ENCODE measurements at places on chromosomes 3 and 15.

GRCh38 chr3:189419683-189420082 is 211.5 kb upstream of the TP63 start:
- no peak for DNase-seq

GRCh38 chr3:186311441-186311840 is 50.6 kb downstream of the DGKG start:
- DNase-seq: no peak

GRCh38 chr15:68650901-68651709 is 72.3 kb downstream of the CORO2B start:
- DNase-seq: peak; percentile 74

- DNase-seq: no peak
Measured at GRCh38 chr3:113079218-113079961, 88.6 kb downstream of the GTPBP8 start.

GRCh38 chr3:9718118-9718517 is 13.4 kb upstream of the BRPF1 start:
- DNase-seq: no peak

GRCh38 chr3:119536757-119537156 is 22.7 kb downstream of the CD80 start:
- no peak for DNase-seq

DNA sequence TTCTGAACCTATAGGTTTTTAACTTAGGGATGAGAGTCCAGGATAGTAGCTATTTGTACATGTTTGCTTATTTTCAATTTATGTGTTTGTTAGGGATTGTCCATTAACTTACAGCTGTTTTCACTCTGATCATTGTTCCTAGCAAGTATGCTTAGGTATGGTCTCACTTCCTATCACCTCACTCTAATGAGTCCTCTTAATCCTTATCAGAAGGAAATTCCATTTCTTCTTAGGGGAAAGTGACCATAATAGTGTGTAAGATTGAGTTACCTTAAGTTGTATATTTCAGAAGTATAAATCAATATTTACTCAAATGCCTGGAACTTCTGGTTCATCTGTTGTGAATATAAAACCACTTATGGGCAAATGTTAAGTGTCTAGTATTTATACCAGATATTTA is 53.0 kb downstream of the PIAS1 start:
- no peak for DNase-seq

DNA sequence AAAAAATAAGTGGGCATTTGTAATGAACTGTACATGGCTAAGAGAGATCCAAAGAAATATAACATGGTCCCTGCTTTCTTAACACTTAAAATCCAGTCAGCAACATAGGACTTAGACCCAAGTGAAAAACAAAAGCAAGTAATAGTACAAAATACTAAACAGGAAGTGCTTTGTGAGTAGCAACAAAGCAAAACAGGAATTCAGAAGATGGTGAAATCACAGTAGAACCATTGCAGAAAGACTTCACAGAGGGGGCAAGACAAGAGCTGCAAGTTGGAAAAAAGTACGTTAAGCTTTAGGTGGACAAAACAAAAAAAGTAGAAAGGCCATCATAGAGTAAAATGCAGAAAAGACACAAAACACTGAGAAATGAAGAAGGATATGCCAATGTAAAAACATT is 116.0 kb downstream of the TBC1D5 start:
- no peak for DNase-seq

DNA sequence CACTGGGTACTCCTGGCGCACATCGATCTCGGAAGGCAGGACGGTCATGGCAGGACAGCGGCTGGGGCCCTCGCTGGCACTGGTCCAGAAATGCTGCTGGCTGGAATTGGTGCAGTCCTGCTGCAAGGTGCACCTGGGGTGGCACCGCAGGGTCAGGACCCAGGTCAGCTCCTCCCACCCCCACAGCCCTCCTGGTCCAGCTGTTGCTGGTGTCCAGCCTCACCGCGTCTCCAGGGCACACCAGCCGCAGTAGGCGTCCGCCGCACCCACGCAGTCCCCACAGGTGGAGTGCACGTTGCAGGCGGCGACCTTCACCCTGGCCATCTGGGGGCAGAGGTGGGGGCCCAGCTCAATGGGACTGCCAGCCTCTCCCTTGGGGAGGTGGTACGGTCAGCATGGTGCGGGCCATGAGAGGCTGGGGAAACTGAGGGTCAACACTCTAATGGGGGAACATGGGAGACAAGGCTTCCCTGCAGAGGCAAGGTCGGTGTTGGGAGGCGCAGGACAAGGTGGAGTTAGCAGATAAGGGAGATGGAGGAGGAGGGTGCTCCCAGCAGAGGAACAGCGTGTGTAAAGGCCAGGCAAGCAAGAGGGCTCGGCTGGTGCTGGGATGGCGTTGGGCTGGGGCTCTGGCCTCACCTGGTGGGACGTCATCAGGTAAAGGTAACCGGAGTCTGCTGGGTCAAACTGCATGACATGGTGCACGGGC is 20.4 kb downstream of the PLXND1 start:
- no peak for DNase-seq

DNA sequence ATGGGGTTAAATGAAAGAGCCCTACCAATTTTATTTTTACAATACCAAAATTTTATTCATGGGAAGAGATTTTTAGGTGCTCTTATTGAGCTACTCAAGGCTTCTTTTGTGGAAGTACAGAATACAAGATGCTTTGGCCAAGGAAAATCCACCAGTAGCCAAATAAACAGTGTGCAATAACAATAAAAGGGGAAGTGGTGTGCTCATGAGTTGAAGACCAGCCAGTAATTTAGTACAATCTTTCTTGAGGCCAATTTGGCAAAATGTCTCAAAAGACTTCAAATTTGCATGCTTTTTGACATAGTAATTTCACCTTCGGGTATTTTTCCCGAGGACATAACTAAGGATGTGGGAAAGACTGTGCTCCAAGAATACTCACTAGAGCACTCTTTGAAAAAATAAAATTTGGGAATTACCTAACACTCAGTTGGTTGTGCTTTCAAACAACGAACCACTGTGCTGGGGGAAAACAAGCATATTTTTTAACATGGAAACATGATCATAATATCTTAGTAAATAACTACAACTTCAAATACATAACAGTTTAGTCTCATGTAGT is 294.0 kb downstream of the DIPK2A start:
- DNase-seq: no peak

DNA sequence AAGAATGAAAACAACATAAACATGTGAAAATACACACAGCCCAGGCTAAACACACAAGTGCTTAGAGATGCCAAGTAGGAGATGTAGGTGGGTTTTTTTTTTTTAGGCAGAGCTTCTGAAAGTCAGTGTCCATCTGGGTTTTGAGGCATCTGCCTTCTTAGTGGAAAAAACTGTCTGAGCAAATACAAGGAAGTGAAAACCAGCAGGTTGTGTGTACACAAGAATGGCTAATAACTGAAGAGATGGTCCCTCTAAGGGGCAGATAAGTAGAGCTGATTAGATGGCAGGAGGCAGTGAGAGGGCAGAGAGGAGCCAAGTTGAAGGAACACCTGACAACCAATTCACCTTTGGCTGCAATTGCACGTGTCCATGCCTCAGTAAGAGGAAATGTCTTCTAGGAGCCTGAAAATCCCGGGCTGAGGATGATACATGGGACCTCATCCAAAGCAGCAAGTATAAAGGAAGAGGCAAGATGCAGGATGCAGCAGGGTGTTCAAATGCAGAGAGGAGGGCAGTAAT is 34.9 kb downstream of the CYP19A1 start:
- no peak for DNase-seq

DNA sequence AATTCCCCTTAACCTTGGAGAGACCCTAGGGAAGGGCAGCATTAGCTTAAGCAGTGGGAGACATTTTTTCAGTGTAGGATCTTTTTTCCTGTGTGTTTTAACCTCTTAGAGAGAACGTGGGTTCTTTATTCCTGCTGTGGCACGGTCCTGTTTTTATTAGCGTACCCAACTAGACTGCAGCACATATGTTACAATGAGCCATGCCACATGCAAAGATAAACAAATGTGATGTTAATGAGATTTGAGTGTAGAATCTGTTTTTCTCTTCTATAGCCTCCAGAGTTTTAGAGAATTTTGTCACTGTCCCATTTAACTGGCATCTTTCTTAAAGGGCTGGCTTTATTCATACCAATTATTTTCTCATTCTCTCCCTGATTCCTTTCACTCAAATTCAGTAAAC is 347.5 kb downstream of the CNTN4 start:
- DNase-seq: no peak

GRCh38 chr3:46632792-46633191 is 20.5 kb downstream of the FAM240A start:
- DNase-seq: no peak

- DNase-seq: no peak
Measured at GRCh38 chr3:133989936-133990702, 39.6 kb downstream of the SLCO2A1 start.

DNA sequence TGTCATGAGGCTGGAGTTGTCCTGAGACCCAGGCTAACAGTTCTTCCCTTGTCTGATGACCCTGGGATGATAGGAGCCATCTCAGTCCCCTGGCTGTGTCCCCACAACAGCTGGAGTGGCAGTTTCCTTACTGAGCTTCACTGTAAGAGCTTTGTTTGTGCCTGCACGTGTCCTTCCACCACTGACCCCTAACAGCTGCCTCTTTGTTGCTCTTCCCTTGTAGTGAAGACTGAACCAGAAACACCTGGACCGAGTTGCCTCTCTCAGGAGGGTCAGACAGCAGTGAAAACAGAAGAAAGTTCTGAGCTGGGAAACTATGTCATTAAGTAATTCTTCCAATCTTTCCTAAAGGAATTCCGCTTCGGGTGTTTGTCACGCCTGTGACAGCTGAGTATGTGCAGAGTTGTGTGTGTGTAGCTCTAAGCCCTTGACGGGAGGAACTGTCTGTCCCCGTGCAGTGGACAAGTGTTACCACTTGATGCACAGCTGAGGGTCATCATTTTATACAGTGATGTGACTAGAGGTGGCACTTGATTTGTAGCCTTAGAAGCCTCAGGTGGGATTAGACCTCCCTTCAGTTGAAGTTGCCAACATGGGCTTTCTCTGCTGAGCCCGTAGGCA is 25.0 kb downstream of the MAP6D1 start:
- DNase-seq: no peak

DNA sequence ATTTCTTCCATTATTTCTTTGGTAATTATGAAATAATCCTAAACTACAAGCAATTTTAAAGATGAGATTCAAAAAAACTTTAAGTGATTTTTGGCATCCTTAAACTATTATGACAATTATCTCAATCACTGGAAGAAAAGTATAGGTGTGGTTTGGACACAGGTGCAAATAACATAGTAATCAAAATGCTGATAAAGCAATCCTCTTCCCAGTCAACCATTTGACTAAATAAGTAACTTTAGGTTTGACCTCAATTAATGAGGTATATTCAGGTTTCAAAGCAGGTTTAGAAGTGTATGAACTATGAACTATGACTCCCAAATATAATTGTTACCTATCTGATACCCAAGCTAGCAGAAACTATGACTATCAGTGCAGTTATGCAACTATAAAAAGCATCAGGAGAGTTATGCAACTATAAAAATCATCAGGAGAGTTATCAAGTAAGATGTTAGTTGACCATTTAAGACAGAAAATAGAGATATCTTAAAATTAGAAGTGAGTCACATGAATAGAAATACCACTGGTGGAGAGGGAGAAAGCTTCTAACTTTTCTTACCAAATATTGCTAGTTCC is 8.9 kb upstream of the CNTN3 start:
- DNase-seq: no peak

- no peak for DNase-seq
Measured at GRCh38 chr3:187212705-187213104, 15.4 kb downstream of the RTP1 start.

- no peak for DNase-seq
Measured at GRCh38 chr3:71512000-71512399, 71.5 kb downstream of the FOXP1 start.

- DNase-seq: no peak
Measured at GRCh38 chr15:59203657-59204056, 3.0 kb upstream of the LDHAL6B start.

DNA sequence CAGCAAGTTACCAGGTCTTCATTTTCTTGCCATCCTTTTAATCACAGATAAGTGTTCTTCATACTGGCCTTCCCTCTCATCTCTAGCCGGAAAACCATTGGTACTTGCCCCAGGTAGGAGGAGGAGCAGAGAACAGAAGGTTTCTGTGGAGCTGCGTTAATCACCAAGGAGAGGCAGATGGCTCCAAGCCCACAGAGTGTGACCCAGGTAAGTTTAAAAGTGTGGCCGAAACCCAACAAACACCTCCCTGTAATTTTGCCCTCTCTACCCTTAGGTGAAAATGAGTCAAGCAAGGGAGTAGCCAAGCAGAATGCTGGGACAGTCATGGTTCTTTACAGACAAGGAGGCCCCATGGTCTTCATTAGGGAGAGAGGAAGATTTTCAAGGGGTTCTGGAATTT is 37.3 kb downstream of the NFKBIZ start:
- DNase-seq: no peak

GRCh38 chr3:78893161-78893560 is 874.6 kb downstream of the ROBO1 start:
- DNase-seq: no peak

- DNase-seq: no peak
Measured at GRCh38 chr3:2525968-2526367, 427.3 kb downstream of the CNTN4 start.

DNA sequence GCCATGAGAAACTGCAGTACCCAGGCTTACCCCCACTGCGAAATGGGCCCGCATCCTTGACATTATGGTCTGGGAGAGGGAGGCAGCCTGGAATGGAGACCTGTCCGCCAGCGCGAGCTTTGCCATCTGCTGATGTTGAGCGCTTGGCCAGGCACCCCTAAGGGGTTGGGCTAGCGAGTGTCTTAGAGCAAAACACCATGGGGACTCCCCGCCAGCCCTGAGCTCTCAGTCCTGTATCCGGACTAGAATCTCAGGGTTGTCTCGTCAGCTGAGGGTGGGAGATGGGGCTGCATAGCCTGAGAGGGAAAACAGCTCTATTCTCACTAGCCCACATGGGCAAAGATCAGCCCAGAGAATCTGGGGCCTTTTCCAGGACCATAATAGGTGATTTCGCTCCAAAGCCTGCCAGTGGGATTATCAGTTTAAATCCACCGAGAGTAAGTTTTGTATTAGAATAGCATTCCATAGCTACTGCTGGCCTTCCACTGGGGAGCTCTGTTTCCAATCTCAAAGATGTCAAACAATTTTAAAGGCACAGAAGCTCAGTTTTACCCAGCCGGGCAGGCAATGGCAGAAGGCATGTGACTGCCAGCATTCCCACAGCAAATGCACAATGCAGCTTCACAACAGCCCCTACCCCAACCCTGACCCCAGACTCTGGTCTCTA is 167.5 kb upstream of the TPM1 start:
- DNase-seq: no peak

DNA sequence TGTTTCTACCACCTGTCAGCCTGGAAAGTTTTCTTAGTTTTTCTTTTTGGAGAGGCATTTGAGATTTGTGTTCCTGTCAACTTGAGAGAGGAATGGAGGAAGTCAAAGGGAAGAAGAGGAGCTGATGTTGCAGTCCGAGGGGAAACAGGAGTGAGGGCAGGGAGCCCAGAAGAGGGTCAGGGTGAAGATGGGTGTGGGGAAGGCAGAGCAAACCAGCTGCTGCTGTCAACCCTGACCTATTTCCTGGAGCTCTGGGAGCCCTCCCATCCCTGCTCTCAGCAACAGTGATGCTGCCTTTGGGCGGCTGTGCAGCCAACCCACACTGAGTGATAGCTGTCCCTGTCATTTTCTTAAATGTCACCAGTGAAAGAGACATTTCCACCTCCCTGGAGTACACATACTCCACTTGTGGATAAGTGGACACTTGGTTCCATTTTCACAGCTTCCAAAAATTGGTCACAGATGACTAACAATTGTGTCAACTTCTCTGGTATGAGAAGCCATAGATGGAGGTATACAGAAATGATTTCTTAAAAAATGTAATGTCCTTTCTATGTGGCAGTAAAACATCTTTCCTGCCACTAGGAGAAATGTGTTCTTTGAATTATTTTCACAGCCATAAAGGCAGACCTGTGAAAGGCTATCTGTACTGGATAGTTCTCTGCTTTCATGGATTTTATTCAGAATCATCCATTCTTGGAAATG is 556.3 kb upstream of the TBL1XR1 start:
- DNase-seq: no peak

All from activated naive CD4-positive, alpha-beta T cell treated with anti-CD3 and anti-CD28 coated beads, Interleukin-2, amount 50 U/mL, for 72 hours (primary cell).